ENCODE measurements at places on chromosomes 2 and 18.

GRCh38 chr2:46171996-46172546 is 125.1 kb upstream of the EPAS1 start:
- DNase-seq, result no peak

DNA sequence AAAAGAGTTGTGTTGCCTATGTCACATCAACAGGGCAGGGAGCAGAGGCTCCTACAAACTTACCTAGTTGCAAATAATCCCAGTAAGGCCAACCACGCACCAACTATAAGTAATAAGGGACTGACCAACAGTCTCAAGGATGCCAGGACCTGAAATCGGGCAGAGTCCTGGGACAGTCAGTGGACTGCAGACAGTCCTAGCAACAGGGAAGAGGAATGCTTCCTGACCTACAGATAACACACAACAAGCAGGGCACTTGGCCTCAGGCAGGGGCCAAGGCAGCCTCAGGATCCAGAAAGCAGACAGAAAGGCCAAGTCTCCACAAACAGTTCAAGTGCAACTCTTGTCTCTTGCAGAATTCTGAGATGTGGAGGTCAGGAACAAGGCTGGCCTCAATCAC is 56.2 kb downstream of the GALNT14 start:
- no peak for DNase-seq

- no peak for DNase-seq
Observed at GRCh38 chr2:230447455-230448451, 31.8 kb downstream of the SP100 start.

DNA sequence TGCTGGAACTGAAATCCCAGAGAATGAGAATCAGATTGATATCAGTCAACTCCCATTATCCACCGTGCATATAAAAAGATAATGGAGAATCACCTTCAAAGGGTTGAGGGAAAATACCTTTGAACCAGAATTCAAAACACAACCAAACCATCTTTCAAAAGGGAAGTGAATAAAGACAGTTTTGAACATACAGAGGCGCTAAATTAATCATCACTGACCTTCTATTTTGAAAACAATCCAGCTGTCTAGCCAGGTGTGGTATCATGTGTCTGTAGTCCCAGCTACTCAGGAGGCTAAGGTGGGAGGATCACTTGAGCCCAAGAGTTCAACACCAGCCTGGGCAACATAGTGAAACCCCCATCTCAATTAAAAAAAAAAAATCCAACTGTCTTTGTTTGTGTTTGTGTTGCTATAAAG is 63.6 kb downstream of the TRABD2A start:
- DNase-seq, result no peak

DNA sequence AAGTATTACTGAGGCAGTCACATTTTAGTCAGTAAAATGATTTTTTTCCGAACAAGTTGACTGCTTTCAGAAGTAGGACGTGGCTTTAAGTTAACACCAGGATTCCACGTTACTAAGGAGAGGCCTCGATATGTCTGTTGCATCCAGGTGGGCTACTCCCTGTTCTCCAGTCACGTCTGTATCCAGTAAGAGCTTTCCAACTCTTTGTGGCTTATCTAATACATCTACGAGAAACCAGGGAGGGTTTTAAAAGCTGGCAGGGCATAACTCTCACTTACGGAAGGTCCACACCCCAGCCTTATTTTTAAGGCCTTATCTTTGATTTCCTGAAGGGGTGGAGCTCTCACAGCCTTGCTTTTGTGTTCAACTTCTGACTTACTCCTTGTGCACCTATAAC is 99.2 kb downstream of the SLC8A1 start:
- DNase-seq, result no peak

DNA sequence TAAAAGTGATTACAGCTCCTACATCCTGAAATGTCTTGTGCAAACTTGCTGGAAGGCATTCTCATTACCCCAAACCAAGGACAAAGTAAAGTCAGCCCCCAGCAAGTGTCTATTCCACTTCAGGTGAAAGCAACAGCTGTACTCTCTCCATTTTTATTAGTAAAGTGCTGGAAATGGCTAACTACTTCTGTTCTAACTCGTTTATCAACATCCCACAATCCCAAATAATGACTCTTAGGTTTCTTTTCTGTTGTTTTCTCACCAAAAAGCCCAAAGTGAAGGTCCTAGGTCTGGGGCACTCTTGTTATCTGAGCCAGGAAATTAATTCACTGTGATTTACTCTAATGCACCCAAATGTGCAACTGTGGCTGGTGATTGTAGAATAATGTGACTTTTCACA is 105.7 kb downstream of the LRRC30 start:
- no peak for DNase-seq

DNA sequence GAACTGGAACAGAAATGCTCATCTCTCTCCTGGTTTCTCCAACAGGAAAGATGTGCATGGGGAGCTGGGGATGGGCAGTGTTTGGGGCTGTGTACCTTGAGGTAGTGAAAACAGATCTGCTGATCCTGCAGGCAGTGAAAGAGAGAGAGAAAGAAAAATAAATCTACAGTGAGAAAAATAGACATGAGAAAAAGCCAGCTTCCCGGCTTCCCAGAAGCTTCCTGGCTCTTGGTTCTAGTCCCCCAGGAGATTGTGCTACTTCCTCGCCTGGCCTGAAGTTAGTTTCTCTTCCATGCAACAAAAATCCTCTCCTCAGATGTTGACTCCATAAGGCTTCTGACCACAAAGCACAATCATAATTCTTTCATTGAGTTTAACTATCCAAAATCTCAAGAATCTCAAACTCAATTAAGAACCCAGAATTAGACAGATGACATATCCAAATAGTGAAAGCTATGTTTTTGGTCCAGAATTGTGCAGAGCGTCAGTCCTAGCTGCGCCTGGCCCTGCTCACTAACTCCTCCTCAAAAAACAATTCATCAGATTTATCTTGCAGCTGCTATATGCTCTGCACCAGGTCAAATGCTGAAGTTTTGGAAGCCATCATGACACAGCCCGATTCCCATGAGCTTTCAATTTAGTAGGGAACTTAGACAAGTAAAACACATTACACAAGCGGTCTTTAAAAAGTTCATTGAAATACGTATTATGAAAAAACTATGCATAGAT is 20.1 kb upstream of the NAB1 start:
- DNase-seq, result no peak

- DNase-seq, result no peak
Observed at GRCh38 chr2:221285148-221285547, 287.0 kb downstream of the EPHA4 start.

GRCh38 chr2:67272195-67272594 is 124.9 kb upstream of the ETAA1 start:
- no peak for DNase-seq

GRCh38 chr2:18800240-18800971 is 211.0 kb upstream of the NT5C1B start:
- DNase-seq, result no peak

DNA sequence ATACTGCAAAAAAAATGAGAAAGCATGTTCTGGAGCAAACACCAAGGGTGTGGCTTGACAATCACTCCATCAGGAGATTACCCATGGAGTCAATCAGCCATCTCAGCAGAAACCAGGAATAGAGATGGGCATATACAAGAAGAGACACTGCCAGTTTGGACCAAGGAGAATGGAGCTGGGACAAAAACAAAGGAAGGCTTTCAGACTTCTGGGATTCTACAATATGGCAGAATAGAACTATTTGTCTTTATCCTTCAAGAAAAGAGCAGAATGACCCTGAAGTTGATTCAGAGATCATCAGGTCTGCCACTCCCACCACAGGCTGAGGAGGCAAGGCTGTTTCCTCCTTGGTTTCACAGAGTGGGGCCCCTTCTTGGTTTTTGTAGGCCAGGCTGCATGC is 48.2 kb upstream of the KIF5C start:
- DNase-seq, result no peak

DNA sequence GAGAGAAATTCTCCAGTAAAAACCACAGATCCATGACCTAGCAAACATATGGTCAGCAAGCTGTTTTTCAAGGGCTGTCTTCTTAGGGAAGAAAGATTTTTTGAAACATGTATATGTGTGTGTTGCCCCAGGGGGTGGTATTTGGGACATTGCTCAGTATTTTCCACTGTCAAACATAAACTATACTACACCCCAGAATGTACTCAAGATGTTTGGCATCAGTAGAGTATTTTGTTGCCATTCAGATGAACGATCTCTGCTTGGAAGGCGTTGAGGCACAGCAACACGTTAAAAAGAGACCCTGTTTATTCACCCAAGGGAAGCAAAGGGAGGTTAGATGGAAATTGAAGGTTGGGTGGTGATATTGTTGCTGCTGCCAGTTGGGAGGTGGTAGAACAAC is 30.0 kb downstream of the EEF1B2 start:
- DNase-seq, result no peak

DNA sequence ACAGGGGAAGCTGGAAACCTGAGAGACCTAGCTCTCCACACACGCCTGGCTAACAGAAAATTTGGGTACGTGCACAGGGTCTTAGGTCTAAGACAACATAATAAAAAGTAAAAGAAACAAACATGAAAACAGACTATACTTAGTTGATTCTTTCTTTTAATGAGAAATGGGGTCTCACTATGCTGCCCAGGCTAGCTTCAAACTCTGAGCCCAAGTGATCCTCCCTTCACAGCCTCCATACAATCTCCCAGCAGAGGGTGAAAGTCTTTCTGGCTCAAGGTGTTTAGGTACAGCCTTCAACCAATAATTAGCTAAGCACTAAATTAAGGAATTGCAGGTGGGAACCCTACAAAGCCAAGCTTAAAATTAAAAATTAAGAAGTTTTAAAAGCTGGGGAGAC is 116.2 kb downstream of the MEMO1 start:
- DNase-seq, result no peak

GRCh38 chr18:5707586-5707985 is 163.8 kb upstream of the EPB41L3 start:
- no peak for DNase-seq

GRCh38 chr2:109525836-109526235 is 87.9 kb downstream of the SEPTIN10 start:
- DNase-seq, result no peak

DNA sequence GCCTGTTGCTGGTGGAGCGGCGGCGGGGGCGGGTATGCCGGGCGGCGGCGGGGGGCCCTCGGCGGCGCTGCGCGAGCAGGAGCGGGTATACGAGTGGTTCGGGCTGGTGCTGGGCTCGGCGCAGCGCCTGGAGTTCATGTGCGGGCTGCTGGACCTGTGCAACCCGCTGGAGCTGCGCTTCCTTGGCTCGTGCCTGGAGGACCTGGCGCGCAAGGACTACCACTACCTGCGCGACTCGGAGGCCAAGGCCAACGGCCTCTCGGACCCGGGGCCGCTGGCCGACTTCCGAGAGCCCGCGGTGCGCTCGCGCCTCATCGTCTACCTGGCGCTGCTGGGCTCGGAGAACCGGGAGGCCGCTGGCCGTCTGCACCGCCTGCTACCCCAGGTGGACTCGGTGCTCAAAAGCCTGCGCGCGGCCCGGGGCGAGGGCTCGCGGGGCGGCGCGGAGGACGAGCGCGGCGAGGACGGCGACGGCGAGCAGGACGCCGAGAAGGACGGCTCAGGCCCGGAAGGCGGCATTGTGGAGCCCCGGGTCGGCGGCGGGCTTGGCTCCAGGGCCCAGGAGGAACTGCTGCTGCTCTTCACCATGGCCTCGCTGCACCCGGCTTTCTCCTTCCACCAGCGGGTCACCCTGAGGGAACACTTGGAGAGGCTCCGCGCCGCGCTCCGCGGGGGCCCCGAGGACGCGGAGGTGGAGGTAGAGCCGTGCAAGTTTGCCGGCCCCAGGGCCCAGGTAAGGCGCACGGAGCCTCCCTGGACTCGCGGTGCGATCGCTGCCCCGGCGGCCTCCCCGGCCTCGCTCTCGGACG is 1.0 kb downstream of the ZCCHC2 start:
- peak; percentile 14 for DNase-seq

- no peak for DNase-seq
Observed at GRCh38 chr2:216283038-216283900, 89.0 kb downstream of the MARCHF4 start.

GRCh38 chr18:34795070-34795732 is 85.1 kb downstream of the DTNA start:
- DNase-seq, result no peak

GRCh38 chr2:11758647-11759046 is 12.2 kb downstream of the LPIN1 start:
- no peak for DNase-seq

GRCh38 chr2:99336804-99337112 is 431 bp upstream of the EIF5B start:
- no peak for DNase-seq

DNA sequence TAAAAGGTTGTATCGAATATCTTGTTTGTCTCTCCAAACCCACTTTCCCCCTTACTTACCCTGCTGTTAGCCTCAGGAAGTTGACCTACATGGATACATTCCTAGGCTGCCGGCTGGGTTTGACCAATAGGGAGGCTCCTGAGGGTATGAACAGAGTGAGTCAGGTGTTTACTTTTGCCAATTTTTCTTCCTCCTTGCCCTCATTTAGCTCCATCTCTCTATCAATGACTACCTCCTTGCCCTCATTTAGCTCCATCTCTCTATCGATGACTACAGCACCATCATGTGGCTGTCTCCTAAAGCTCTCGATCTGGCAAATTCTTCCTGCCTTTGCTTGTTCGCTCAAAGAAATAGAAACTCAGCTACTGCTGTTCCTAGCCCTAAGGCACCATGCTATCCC is 571.9 kb upstream of the CRIM1 start:
- no peak for DNase-seq

GRCh38 chr2:205868773-205869333 is 186.6 kb downstream of the NRP2 start:
- DNase-seq, result no peak

DNA sequence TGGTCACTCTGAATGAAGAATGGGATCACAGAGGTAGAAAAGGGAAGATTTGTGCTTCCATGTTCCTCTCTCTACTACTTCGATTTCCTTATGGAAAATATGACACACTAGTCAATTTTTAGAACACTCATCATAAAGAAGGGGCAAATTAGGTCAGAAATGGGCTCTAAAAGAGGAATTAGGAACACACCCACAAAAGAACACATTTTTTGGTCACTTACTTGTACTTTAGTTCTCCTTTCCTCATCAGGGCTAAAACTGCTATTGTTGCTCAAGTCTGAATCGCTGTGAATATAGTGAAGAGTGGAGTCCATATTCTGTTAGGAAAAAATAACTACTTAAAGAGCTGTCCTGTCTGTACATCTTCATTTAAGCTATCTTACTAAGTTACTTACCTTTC is 52.6 kb downstream of the PPP4R1 start:
- no peak for DNase-seq

DNA sequence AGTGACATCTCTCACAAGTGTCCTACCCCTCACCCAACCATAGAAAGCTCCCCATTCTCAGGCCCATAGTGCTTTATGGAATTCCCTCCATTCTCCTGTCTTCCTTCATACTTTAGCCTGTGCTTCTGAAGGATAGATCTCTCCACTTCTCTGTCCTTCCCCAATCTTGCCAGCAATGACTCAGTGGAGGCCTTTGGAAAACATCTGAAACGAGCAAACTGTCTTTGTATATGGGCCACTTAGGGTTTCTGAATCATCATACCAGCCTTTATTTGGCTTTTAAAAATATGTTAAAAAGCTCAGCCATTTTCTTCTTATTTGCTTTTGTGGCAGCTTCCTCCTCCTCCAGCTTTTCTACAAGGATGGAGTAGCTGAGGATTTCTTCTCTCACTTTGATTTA is 65.6 kb upstream of the ZNF385B start:
- no peak for DNase-seq

DNA sequence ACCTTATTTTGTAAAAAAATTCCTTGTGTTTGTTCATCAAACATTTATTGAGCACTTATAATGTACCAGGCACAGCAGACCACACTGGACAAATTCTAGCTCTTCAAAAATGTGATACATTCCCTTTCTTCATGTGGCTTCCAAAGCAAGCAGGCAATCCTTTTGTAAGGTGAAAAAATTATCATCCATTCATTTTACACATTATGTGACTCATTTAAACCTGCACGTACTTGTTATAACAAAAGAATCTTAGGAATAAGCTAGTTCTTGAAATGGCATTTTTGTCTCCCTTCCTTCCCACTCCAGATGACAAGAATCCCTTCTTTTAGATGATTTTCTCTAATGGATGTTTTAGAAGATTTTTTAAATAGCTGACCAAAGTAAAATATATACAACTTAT is 104.6 kb downstream of the KLF7 start:
- no peak for DNase-seq

Data from stimulated activated CD8-positive, alpha-beta memory T cell treated with anti-CD3 and anti-CD28 coated beads, Interleukin-15, amount 100 ng/mL, for 24 hours (primary cell).